Sigmoid colon (tissue), 7 donors: ENCODE measurements at places on chromosomes 5 and 9. TPM values are rescaled to one million over a fixed set of nuclear protein-coding genes. Genes with fewer than 3 reads are reported as not detected.

Gene ARL14EPL
- 0.04 TPM for polyA plus RNA-seq

Gene SPINK13
- not detected for polyA plus RNA-seq

Gene TRPM3
- polyA plus RNA-seq, result 0.07 TPM

Gene C9orf50
- not detected for polyA plus RNA-seq

Gene IFNK
- polyA plus RNA-seq, result not detected

Gene GKAP1
- polyA plus RNA-seq, result 3.3 TPM

Gene PHF24
- polyA plus RNA-seq, result not detected

Gene GOLGA1
- 7.8 TPM for polyA plus RNA-seq

Gene FAM221B
- polyA plus RNA-seq, result not detected

Gene FKTN
- 4.0 TPM for polyA plus RNA-seq

Gene PDCD1LG2
- polyA plus RNA-seq, result 1.2 TPM

GRCh38 chr5:3414371-3414770, 181.3 kb upstream of the IRX1 start:
- no peak overlapping the region for H3K4me3 ChIP-seq
- H3K36me3 ChIP-seq, result no peaks in the 10 kb centered on the region
- no peak overlapping the region for H3K27ac ChIP-seq
- no peak for DNase-seq
- no peaks in the 10 kb centered on the region for H3K27me3 ChIP-seq

DNA sequence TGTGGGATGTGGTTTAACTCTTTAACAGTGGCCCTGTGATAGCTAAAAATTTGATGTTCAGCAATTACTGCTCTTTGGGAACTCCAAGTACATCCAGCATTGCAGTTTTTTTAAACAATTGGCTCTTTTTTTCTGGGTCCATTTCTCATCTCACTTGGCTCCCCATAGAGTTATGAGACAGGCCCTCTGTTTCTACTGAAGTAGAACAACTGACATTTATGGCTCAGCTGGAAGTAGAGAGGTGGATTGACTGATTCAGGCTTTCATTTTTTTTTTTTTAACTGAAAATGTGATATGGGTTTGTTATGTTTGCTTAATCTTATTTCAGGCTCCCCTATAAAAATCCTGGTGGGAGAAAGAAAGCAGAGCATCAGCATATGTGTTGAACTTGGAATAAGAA, 96.6 kb upstream of the CD180 start:
- H3K27ac ChIP-seq, result peak overlapping the region; percentile 74
- H3K27me3 ChIP-seq, result no peaks in the 10 kb centered on the region
- H3K4me1 ChIP-seq, result peaks cover 66% of the 10 kb centered on the region
- no peak overlapping the region for H3K4me3 ChIP-seq
- no peaks in the 10 kb centered on the region for H3K36me3 ChIP-seq
- no peak for DNase-seq

DNA sequence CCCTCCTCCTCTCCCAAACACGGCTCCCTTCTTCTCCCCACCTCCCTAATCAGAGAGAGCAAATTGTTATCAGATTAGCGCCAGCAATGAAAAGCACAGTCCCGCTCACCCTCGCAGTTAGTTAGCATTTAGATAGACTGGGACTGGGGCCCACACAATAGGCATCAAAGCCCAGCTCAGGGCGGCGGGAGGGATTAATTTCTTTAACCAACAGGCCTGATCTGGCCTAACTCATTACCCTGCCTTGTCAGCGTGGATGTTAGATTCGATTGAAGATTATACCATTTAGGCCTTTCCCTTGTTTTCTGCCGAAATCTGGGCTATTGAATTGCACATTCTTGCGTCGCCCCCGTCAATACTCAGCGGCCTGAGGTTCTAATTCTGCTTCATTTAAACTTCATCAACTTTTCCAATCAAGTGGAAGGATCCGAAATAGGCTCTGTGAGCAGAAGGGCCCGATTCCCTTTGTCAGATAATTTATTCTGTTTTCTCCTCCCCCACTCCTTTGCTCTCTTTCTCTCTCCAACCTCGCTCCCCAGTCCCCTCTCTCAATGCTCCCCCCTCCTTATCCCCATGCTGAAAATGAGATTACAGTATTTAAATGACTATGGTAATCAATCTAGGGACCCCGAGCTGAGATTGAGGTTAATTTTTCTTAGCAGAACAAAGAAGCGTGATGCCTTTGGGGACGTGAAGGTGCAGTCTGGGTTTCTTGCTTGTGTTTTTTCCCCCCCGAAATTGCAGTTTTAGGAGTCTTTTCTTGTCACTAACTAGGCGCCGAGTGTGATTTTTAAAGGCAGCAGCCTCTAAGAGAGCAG, 15.1 kb downstream of the CFAP77 start:
- no peak overlapping the region for H3K4me3 ChIP-seq
- H3K27me3 ChIP-seq, result peaks cover 2% of the 10 kb centered on the region
- no peak overlapping the region for H3K27ac ChIP-seq
- DNase-seq, result no peak

DNA sequence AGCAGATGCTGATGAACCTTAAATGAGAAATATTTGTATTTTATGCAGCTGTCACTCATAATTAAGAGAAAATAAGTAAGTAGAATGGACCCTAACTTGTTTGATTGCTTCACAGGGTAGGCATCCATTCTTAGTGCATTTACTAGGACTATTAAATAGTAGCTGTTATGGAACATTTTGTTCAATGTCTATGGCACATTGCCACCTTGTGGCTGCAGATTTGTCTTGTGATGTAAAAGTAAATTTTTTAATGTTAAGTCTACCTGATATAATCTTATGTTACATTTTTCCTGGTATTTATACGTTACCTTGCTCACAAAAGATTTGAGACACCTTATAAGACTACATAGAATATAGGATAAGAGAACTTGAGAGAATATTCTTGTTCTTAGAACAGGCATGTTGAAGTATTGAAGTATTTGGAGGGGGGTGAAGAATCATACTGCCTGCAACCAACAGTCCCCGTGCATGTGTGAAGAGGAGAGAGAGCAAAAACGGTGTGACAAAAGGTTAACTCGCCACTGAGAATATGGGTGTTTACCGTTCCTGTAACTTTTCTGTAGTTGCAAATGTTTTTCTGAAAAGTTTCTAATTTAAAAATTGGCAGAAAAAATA, 161.1 kb downstream of the MAST4 start:
- H3K4me3 ChIP-seq, result no peak overlapping the region
- H3K27me3 ChIP-seq, result no peaks in the 10 kb centered on the region
- DNase-seq, result no peak
- no peak overlapping the region for H3K27ac ChIP-seq
- H3K36me3 ChIP-seq, result no peaks in the 10 kb centered on the region
- no peaks in the 10 kb centered on the region for H3K4me1 ChIP-seq

DNA sequence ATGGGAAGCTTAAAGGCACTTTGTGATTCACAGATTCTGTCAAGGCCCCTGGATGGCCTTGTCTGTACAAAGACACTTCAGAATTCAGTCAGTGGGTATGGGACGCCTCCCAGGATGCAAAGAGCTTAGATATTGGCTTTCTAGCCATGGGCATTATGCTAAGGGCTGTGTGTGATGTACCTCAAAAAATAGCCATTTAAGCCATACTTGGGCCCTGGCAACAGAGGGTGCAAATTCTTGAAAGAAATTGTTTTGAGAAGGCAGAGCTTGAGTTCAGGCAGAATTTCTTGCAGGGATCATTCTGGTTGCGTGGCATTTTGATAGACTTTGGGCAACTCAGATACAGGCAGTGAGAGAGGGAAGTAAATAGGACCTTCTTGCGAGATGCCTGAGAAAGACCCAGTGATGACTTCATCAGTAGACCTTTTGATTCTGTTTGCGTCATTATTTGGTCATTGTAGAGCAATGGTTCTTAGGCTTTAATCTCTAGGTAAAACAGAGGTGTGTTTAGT, 3.9 kb downstream of the CYFIP2 start:
- H3K27ac ChIP-seq, result no peak overlapping the region
- no peaks in the 10 kb centered on the region for H3K27me3 ChIP-seq
- H3K4me1 ChIP-seq, result peaks cover 13% of the 10 kb centered on the region
- DNase-seq, result no peak

GRCh38 chr9:10678790-10679189, 66.0 kb upstream of the PTPRD start:
- no peaks in the 10 kb centered on the region for H3K36me3 ChIP-seq
- H3K27ac ChIP-seq, result no peak overlapping the region
- H3K4me1 ChIP-seq, result no peaks in the 10 kb centered on the region
- no peaks in the 10 kb centered on the region for H3K27me3 ChIP-seq
- no peak for DNase-seq

DNA sequence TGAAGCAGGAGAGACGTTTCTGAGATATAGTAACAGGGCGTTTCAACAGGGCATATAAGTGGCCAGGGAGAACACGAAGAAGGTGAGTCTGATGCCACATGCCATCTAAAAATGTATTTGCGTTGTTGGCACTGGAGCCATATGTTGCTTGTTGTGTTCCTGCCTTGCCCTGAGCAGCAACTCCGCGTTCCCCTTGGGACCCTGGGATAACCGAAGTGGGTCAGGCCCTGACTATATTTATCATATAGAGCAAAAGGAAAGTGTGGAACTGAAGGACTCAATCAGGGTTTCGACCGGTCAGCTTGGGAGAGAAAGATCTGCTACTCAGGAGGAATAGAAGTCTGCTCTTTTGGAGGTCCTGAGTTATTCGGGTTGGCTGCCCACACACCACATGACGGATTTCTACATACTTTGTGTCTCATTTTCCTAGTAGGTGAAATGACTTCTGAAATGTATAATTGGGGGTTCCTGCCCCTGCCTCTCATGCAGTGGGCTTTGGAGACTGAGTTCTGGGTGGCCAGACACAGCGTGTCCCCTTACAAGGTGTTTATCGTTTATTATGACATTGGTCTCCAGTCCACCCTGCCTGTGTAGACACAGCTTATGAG, 3.0 kb downstream of the STC2 start:
- H3K36me3 ChIP-seq, result no peaks in the 10 kb centered on the region
- peaks cover 67% of the 10 kb centered on the region for H3K4me1 ChIP-seq
- H3K4me3 ChIP-seq, result no peak overlapping the region
- DNase-seq, result no peak
- peak overlapping the region; percentile 84 for H3K27ac ChIP-seq
- H3K27me3 ChIP-seq, result peaks cover 18% of the 10 kb centered on the region

GRCh38 chr5:92662741-92663140, 918.3 kb downstream of the NR2F1-AS1 start:
- H3K36me3 ChIP-seq, result no peaks in the 10 kb centered on the region
- H3K27me3 ChIP-seq, result no peaks in the 10 kb centered on the region
- H3K4me3 ChIP-seq, result no peak overlapping the region
- DNase-seq, result no peak

- H3K27ac ChIP-seq, result peak overlapping the region; percentile 48
- DNase-seq, result peak; percentile 75
- H3K27me3 ChIP-seq, result peaks cover 66% of the 10 kb centered on the region
Measured at GRCh38 chr5:159104051-159104651, 4.4 kb upstream of the EBF1 start.

GRCh38 chr9:6959270-6960000, 201.7 kb downstream of the KDM4C start:
- no peaks in the 10 kb centered on the region for H3K36me3 ChIP-seq
- H3K4me1 ChIP-seq, result no peaks in the 10 kb centered on the region
- no peak overlapping the region for H3K27ac ChIP-seq
- H3K4me3 ChIP-seq, result no peak overlapping the region

GRCh38 chr5:96687812-96688453, 25.8 kb downstream of the CAST start:
- H3K27ac ChIP-seq, result no peak overlapping the region
- H3K27me3 ChIP-seq, result no peaks in the 10 kb centered on the region
- H3K4me3 ChIP-seq, result no peak overlapping the region
- no peak for DNase-seq
- no peaks in the 10 kb centered on the region for H3K36me3 ChIP-seq
- peaks cover 23% of the 10 kb centered on the region for H3K4me1 ChIP-seq

GRCh38 chr5:149916334-149917072, 28.1 kb downstream of the PDE6A start:
- H3K36me3 ChIP-seq, result no peaks in the 10 kb centered on the region
- no peaks in the 10 kb centered on the region for H3K27me3 ChIP-seq
- H3K4me1 ChIP-seq, result no peaks in the 10 kb centered on the region
- no peak overlapping the region for H3K27ac ChIP-seq
- no peak overlapping the region for H3K4me3 ChIP-seq
- DNase-seq, result no peak

DNA sequence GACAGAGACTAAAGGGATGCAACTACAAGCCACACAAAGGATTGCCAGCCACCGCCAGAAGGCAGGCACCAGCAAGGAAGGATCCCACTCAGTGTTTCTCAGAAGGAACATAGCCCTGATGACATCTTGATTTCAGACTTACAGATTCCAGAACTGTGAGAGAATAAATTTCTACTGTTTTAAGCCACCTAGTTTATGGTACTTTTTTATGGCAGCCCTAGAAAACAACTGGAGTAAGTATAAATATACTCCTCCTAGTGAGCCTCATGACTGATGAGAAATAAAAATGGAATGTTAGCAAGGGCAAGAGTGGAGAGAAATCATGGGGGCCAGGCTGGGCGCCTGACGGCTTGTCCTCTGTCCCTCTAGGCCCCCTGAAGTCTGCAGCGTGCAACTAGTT, 307.3 kb downstream of the PIK3R1 start:
- no peak overlapping the region for H3K27ac ChIP-seq
- H3K4me3 ChIP-seq, result no peak overlapping the region
- no peaks in the 10 kb centered on the region for H3K36me3 ChIP-seq
- no peak for DNase-seq
- H3K4me1 ChIP-seq, result no peaks in the 10 kb centered on the region

GRCh38 chr5:3043600-3043999, 292.1 kb upstream of the IRX2 start:
- H3K36me3 ChIP-seq, result no peaks in the 10 kb centered on the region
- no peaks in the 10 kb centered on the region for H3K27me3 ChIP-seq
- no peaks in the 10 kb centered on the region for H3K4me1 ChIP-seq
- no peak for DNase-seq

DNA sequence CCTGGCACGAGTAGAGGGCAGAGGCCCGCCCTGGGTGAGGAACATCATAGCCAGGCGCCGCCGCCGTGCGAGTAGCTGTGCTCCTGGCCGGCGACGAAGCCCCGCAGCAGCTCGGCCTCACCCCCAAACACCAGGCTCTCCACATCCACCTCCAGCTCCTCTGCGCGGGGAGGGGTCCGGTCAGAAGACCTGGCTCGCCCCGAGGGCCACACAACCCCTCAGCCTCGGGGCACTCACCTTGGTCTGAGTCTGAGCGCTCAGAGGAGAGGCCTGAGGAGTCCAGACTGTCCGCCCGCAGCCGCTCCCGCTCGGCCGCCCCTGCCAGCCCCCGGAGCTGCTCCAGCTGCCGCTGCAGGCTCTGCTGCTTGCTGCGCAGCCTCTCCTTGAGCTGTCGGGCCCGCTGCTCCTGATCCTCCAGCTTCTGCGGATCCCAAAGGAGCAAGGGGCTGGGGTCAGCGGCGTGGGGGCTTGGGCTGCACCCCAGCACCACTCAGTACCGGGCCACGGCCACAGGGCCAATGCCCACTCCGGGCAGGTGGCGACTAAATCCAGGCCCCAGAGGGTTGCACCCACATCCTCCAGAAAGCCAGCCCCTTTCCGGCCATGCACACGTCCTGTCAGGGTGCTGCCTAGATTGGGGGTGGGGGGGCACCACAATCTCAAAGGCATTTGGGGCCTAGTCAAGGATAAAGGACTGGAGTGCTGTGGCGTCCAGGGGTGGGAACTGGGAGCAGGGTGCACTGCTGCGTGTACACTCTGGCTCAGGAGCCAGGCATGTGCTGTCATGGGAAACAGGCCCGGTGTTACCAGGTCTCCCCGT, 3.9 kb downstream of the MXD3 start:
- no peaks in the 10 kb centered on the region for H3K27me3 ChIP-seq
- H3K36me3 ChIP-seq, result no peaks in the 10 kb centered on the region
- H3K27ac ChIP-seq, result no peak overlapping the region
- H3K4me1 ChIP-seq, result peaks cover 46% of the 10 kb centered on the region
